ENCODE measurements at places on chromosomes 11 and 22.

DNA sequence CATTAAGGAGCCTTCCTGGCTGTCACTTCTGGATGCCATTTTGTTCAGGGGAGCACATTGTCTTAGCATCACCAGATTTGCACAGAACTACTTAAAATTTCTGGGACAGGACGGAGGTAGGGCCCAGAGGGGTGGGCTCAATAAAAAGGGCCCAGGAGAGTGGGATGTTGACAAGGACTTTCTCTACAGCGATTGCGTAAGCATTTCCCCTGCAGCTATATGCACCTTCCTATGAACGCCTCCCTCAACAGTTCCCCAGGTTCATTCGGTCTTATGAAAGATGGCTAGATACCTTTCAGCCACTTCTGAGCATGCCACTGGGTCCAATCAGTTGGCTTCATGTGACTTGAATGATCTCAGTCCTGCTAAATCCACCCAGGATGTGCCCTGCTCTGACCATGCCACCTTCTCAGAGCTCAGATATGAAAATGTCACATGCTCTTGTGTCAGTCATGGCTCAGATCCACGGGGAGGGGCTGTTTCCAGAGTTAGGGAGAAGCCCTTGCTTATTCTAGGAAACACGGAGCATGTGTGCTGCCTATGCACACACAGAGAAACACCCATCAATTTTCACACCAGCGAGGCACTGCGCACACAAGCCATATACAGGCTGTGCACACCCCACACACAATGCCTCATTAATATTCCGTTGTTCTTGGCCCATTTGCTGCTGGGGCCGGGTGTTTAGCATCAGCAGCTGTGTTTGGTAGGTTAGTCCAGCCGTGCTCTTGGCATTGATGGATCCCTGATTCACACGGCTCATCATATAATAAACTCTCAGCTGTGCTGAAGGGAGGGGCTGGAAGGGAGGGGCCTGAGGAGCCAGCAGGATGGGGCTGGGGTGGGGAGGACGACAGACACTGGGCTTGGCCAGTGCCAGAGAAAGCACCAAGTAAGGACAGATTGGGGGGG is 52.5 kb upstream of the NNMT start:
- no peak for ATAC-seq

- no peak for ATAC-seq
Observed at GRCh38 chr11:111921541-111922230, 3.0 kb downstream of the C11orf52 start.

DNA sequence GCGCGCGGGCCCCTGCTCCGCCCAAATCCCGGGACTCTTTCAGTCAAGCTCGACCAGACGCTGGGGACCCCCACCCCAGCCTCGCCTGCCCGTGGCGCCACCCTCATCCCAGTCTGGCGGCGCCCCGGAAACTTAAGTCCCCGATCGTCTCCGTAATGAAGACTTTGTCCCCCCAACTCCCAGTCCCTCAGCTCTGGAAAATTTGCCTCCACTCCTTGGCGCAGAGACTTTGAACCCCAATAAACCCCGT is 348 bp downstream of the PLCB3 start:
- ATAC-seq, result no peak

DNA sequence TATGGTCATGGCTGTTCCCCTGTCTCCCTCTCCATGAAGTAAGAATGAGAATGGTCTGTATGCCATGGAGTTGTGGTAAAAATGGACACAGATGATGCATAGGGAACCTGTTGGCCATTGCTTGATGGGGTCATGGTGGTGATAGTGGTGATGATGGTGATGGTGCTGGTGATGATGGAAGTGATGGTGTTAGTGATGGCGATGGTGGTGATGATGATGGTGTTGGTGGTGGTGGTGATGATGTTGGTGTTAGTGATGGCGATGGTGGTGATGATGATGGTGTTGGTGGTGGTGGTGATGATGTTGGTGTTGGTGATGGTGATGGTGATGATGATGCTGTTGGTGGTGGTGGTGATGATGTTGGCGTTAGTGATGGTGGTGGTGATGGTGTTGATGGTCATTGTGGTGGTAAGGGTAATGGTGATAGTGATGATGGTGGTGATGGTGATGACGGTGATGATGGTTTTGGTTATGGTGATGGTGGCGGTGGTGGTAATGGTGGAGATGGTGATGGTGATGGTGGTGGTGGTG is 5.1 kb upstream of the CACNA1I start:
- no peak for ATAC-seq

DNA sequence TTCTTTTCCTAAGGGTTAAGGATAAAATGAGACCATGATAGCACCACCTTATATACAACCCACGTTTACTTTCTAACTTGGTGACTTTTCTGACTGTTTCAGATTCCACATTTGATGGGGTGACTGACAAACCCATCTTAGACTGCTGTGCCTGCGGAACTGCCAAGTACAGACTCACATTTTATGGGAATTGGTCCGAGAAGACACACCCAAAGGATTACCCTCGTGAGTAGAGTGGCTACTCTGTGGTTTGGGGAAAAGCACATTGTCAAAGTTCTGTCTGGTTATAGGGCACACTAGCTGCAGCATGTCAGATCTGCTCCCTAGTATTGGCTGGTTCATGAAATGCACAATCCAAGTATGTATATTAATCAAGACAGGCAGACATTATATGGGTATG is 117.3 kb downstream of the SPON1 start:
- ATAC-seq, result no peak

DNA sequence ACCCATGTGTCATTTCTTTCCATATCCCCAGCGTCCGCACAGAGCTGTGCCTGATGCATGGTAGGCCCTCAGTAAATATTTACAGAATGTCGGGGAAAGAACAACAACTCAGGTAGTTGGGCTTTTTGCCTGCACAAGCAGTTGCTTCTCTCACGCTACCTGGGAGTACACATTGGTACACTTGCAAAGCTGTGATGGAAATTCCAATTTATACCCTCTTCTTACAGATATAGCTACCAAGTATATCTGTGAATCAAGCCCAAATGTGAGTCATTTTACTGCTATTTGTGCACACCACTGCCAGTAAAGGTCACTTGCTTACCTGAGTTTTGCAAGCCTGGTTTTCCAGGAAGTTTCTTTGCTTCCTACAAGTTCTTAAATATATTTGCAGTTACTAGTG is 333.0 kb upstream of the NARS2 start:
- no peak for ATAC-seq

GRCh38 chr11:69339041-69339733 is 45.2 kb downstream of the MYEOV start:
- ATAC-seq, result no peak

DNA sequence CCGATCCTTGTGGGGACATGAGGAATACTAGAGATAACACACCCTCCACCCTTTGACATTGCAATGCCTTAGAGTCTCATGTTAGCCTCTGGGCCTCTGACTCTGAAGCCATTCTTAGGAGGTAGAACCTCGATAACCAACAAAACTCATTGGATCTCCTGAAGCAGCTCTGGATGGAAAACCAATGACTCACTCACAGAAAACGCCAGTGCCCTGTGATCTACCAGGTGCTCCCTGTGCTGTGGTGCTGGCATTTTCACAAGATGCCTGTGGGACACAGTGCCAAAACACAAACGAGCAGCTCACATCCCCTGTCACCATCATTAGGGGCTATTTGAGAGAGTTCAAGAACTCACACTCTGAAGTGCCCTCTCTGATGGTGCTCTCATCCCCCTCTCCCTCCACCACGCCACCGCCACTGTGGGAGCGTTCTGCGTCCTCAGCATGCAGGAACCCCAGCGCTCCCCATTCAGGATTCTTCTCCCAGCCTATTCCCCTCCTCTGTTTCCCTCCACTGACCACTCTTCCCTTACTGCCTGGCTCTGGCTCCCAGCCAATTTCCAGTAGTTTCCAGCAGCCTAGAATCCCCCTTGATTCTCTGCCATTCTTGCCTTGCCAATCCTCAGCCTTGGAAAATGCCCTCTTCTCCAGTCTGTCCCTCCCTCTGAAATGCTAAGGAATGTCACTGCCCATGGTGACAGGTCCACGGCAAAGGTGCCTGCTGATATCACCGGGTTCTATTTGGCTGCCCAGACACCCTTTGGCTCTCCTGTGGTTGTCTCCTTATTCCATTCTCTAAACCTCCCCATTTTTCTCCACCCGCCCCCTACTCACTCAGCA is 4.7 kb upstream of the POLD4 start:
- ATAC-seq, result peak; percentile 13

- no peak for ATAC-seq
Observed at GRCh38 chr11:126477535-126478305, 122.2 kb downstream of the ST3GAL4 start.

DNA sequence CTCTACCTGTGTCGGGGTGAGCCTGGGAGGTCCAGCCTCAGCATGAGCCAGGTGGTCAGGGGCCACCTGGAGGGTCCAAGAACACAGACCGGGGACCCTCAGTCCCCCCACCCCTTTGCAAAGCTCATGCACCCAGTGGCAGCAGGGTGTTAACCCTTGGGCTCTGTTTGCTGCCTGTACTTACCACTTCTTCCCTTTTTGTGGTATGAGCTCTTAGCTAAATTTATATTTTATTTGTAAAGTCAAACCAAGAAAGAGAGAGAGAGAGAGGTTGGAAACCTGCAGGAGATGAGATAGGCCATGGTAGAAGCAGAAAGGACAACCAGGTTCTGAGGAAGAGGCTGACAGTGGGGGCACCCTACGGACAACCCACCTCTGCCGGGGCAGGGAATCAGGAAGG is 29.9 kb downstream of the IL10RA start:
- ATAC-seq, result no peak

DNA sequence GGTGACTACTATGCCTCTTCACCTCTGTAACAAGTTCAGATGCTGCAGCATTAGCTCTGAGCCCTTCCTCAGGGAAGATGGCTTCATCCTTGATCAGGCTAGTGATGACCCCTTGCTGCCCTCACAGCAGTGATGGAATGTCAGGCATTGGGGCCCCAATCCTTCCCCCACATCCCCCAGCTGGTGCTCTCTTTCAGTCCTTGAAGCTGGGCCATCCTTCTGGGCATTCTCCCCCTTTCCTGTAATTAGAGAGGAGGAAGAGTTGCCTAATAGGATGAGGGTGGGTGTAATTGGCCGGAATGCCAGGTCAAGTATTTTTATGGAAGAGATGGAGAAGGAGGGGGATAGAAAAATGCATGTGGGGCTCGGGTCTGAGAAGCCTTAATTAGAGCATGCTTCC is 62.6 kb downstream of the TRAF6 start:
- ATAC-seq, result no peak

- ATAC-seq, result no peak
Observed at GRCh38 chr11:134555510-134555909, 143.5 kb upstream of the B3GAT1 start.

- ATAC-seq, result peak; percentile 38
Observed at GRCh38 chr22:19855504-19856409, 1.1 kb upstream of the GNB1L start.

DNA sequence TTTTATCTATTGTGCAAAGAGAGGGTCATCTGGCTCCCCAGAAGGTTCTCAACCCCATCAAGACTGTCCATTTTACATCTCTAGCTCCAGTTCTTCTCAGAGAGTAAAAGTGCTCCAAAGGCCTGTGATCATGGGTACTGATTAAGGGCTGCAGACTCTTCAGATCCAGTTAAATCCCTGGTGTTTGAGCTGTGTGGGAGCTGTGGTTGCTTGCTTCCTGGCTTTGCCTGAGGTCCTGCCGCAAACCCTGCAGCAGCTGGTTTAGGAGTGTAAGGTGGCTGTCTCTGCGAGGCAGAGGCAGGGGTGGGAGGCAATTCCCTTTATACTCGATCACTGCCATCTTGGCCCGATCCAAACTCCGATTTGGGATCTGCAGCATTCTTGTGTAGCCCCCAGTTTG is 1.2 kb downstream of the MRPL17 start:
- ATAC-seq, result no peak

GRCh38 chr11:44519989-44520737 is 45.3 kb upstream of the CD82 start:
- ATAC-seq, result no peak

GRCh38 chr22:22748297-22748743 is 103.9 kb downstream of the GGTLC2 start:
- peak; percentile 94 for ATAC-seq

DNA sequence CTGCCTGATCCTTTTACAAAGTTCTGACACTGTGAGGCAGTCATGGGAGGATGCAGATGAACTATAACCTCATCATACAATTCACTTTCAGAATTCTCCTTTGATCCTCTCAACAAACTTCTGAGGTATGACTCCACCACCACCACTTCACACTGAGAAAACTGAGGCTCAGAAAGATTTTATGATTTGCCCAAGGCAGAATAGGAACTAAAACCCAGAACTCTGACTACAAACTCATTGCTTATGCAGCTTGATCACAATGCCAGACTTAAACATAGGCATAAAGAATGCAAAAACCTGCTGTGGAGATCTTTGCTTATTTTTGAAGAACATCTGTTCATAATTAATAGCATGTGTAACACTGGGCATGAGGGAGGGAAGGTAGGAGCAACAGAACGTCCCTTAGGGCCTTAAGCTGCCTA is 20.4 kb downstream of the FAM168A start:
- peak; percentile 85 for ATAC-seq

GRCh38 chr11:134372961-134373360 is 39.1 kb downstream of the B3GAT1 start:
- no peak for ATAC-seq

GRCh38 chr11:35365961-35366360 is 53.4 kb downstream of the SLC1A2 start:
- ATAC-seq, result no peak

DNA sequence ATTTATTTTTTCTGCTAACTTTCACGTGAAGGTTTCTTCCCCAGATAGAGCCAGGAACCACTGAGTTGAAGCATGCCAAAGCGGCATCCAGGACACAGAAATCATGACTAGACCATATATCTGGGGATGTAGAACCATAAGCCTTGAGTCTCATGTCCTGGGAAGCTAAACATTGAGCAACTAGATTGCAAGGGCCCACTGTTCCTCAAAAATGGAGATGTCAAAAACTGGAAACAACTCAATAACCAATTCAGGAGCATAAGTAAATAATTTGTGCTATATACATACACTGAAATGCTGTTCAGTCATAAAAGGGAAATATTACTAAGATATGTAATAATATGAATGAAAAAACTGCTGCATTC is 29.0 kb upstream of the CARD16 start:
- ATAC-seq, result no peak

GRCh38 chr11:69211540-69211919 is 55.8 kb downstream of the SMIM38 start:
- ATAC-seq, result no peak
